HT-29 (cell line): ENCODE measurements at places on chromosomes 16 and 17.

- peak; percentile 70 for DNase-seq
Observed at GRCh38 chr16:57186872-57187854, 1.0 kb downstream of the RSPRY1 start.

- DNase-seq, result no peak
Observed at GRCh38 chr17:80122926-80123505, 21.6 kb downstream of the GAA start.

- peak; percentile 75 for DNase-seq
Observed at GRCh38 chr17:78112518-78113471, 15.8 kb downstream of the TMC6 start.

GRCh38 chr17:41308251-41308917 is 725 bp downstream of the KRTAP16-1 start:
- no peak for DNase-seq

- no peak for DNase-seq
Observed at GRCh38 chr17:51692917-51693316, 432.6 kb downstream of the UTP18 start.

GRCh38 chr17:58632324-58633314 is 59.2 kb downstream of the TEX14 start:
- DNase-seq, result no peak

DNA sequence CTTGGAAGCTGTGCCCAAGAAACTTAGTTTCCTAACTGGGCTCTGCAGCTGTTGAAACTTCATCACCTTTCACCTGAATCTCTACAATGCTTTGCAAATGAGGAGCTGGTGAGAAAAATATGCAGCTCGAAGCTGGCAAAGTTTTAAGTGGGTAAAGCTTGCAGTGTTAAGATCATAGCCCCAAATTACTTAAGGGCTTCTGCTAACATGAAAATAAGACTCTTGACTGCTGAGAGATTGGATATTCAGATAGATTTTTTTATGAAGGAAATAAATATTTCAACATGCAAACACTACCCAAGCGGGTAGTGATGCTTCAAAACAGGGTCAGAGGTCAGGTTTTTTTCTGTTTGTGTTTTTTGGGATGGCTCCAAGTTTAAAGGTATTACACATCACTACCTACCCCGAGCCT is 278.7 kb downstream of the FTO start:
- peak; percentile 5 for DNase-seq

DNA sequence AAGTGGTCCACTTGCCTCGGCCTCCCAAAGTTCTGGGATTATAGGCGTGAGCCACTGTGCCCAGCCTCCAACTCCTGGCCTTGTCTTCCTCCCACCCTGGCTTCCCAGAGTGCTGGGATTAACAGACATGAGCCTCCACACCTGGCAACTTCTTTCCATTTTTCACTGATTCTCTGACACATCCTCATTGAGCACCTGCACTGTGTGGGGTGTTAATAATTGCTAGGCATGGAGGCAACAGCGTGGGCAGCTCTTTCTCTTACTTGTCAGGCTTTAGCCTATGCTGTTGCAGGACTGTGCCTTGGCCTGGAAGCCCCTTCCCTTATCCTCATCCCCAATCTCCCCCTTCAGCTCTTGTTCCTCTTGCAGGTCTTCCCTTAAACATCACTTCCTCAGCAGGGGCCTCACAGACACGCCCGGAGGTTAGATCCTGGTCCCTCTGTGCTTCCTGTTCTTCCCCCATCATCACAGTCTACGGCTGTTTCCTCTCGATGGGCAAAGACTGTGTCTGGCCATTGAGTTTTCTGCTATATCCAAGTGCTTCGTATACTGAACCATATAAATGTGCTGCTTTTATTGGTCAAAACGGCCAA is 7.9 kb downstream of the QPRT start:
- DNase-seq, result no peak

DNA sequence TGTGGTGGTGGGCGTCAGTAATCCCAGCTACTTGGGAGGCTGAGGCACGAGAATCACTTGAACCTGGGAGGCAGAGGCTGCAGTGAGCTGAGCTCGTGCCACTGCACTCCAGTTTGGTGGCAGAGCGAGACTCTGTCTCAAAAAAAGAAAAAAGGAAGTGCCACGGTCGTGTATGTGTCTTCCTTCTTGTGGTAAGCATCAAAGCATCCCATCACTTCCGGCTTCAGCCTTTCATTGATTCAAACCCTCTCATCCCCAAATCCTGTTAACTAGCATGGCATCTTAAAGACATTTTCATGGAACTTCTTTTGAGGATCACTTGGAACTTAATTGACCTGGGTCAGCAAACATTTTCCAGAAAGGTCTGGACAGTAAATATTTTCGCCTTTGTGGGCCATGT is 126.2 kb downstream of the CPPED1 start:
- no peak for DNase-seq
